ENCODE measurements at places on chromosomes 6 and 20. TPM values are rescaled to one million over a fixed set of nuclear protein-coding genes. Genes with fewer than 3 reads are reported as not detected.

- H3K27me3 ChIP-seq: no peaks in the 10 kb centered on the region
- peaks cover 15% of the 10 kb centered on the region for H3K4me1 ChIP-seq
- H3K4me3 ChIP-seq: no peak overlapping the region
- H3K27ac ChIP-seq: no peak overlapping the region
- no peak for DNase-seq
Observed at GRCh38 chr6:15444881-15445280, 199.0 kb downstream of the JARID2 start.

DNA sequence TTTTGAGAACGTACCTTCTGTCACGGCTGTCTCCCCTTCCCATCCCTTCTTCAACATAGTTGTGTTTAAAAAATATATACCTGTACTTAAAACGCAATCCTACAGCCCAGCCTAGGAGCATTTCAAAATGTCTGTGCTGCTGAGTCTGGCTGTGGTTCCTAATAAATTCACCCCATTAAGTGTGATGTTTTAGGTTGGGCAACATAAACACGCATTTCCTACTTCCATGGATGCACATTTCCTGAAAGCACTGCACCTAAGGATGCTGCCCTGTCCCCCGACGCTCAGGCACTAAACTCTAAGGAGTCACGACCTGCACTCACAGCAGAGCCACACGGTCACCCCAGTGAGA, 1.2 kb downstream of the REV3L start:
- H3K36me3 ChIP-seq: no peaks in the 10 kb centered on the region
- peak overlapping the region; percentile 67 for H3K27ac ChIP-seq
- H3K4me3 ChIP-seq: peak overlapping the region; percentile 96
- no peaks in the 10 kb centered on the region for H3K27me3 ChIP-seq
- peaks cover 15% of the 10 kb centered on the region for H3K4me1 ChIP-seq

DNA sequence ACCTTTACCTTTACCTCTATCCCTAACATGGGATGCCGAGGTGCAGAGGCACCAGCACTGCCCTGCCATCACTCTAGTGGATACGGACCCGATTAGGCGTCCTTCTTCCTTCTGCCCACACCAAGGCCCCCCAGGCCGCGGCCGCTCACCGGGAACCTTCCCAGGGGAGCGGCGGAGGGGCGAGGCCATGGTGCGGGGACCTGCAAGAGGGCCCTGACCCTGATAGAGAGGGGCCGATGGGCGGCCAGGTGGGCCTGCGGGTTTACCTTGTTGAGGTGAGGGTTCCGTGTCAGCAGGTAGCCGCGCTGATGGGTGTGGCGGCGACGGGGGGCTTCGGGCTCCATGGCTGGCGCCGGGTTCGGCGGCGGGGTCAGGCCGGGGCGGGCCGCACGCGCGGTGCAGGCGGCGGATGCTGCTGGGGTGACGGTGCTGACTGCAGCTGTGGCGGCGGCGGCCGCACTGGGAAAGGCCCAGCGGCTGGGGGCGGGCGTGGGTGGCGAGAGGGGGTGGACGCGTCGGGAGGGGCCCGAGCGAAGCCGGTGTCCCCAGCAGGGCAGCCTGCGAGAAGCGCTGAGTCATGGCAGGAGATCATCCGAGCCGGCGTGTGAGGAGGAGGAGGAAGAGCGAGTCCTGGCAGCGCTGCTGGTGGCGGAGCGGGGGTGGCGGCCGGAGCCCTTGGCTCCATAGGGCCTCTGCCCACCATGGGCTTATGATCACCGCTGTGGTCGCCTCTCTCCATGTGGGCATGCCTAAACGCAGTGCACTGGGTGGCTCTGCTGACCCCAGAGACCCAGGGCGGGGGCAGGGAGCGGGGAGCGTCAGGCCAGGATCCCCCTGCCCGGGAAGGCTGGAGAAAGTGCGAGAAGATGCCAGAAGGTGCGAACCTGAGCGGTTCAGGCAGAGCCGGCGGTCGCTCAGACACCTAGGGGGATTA, at the start of gene ME1:
Gene ME1 (minus strand): TSS at position 441 of the 934 bp plus-strand sequence. CDS start 97 bp downstream, at position 344.
- no peak within 1 kb of the TSS for H3K4me3 ChIP-seq
- no peaks in the 10 kb centered on the region for H3K27me3 ChIP-seq
- H3K27ac ChIP-seq: peak within 1 kb of the TSS; percentile 23
- H3K36me3 ChIP-seq: no peaks in the 10 kb centered on the region

DNA sequence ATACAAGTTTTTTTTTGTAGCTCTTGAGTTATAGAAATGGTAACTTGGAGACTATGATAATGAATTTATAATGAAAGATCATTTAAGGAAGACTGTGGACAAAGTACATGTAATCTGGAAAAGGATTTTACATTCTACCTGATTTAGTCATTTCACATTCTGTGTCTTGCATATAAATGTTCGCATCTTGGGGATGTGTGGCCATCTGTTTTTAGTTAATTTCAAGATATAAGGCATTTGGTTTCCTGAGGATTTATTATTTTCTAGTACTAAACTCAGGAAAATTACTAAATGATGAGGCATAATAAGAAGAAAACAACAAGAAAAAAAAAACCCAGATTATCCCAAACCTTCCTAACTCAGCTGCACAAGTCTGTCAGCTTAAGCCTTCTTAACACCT, 112.7 kb upstream of the PRL start:
- no peak overlapping the region for H3K4me3 ChIP-seq
- DNase-seq: no peak
- H3K27me3 ChIP-seq: no peaks in the 10 kb centered on the region
- H3K36me3 ChIP-seq: no peaks in the 10 kb centered on the region
- no peaks in the 10 kb centered on the region for H3K4me1 ChIP-seq
- H3K27ac ChIP-seq: no peak overlapping the region

GRCh38 chr20:50056408-50056926, 56.5 kb downstream of the UBE2V1 start:
- H3K27ac ChIP-seq: no peak overlapping the region
- H3K36me3 ChIP-seq: no peaks in the 10 kb centered on the region
- H3K4me1 ChIP-seq: no peaks in the 10 kb centered on the region
- DNase-seq: no peak
- H3K4me3 ChIP-seq: no peak overlapping the region

DNA sequence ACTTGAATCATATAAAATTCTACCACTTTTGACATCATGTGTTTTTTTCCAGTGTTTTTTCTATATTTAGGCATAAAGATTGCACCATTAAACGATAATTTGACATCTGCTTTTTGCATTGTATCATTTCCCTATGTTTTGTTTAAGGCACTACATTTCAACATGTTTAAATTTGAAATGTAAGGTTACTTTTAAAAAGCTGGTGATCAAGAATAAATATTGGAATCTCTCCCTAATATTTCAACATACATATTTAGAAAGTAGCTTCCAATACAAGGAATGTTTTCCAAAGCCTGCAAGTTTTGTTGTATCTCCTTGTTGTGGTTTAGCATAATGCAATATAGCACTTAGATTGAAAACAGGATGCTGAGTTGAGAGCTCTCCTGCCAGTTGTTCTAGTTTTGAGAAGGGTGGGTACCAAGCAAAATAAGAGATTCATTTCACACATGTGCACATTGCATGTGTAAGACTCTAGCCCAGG, 76.5 kb downstream of the SYNJ2 start:
- no peak overlapping the region for H3K4me3 ChIP-seq
- H3K27me3 ChIP-seq: no peaks in the 10 kb centered on the region
- no peak overlapping the region for H3K27ac ChIP-seq
- H3K36me3 ChIP-seq: no peaks in the 10 kb centered on the region
- DNase-seq: no peak

DNA sequence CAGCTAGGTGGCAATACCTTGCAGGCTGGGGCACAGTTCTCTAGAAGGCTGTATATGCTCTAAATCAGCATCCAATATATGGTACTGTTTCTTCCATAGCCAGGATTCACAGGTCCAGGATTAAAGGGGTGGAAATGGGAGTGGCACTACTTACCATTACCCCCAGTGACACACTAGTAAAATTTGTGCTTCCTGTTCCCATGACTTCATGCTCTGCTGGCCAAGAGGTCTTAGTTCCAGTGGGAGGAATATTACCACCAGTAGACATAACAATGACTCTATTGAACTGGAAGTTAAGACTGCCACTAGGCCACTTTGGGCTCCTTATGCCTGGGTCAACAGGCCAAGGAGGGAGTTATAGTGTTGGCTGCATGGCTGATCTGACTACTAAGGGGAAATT, 174.3 kb upstream of the TNFAIP3 start:
- H3K4me3 ChIP-seq: no peak overlapping the region
- no peak overlapping the region for H3K27ac ChIP-seq
- DNase-seq: no peak
- H3K36me3 ChIP-seq: no peaks in the 10 kb centered on the region
- H3K27me3 ChIP-seq: no peaks in the 10 kb centered on the region

GRCh38 chr20:373171-373890, 7.2 kb upstream of the TRIB3 start:
- peaks cover 7% of the 10 kb centered on the region for H3K4me1 ChIP-seq
- H3K4me3 ChIP-seq: no peak overlapping the region
- no peaks in the 10 kb centered on the region for H3K36me3 ChIP-seq
- DNase-seq: no peak
- no peak overlapping the region for H3K27ac ChIP-seq

- H3K36me3 ChIP-seq: no peaks in the 10 kb centered on the region
- H3K27ac ChIP-seq: no peak overlapping the region
- H3K27me3 ChIP-seq: no peaks in the 10 kb centered on the region
- no peak overlapping the region for H3K4me3 ChIP-seq
- no peak for DNase-seq
Observed at GRCh38 chr6:38436726-38437465, 202.8 kb downstream of the BTBD9 start.

GRCh38 chr20:36030149-36030548, 61.8 kb downstream of the CNBD2 start:
- H3K27me3 ChIP-seq: peaks cover 12% of the 10 kb centered on the region
- no peaks in the 10 kb centered on the region for H3K4me1 ChIP-seq
- H3K27ac ChIP-seq: no peak overlapping the region
- no peak overlapping the region for H3K4me3 ChIP-seq
- DNase-seq: no peak

DNA sequence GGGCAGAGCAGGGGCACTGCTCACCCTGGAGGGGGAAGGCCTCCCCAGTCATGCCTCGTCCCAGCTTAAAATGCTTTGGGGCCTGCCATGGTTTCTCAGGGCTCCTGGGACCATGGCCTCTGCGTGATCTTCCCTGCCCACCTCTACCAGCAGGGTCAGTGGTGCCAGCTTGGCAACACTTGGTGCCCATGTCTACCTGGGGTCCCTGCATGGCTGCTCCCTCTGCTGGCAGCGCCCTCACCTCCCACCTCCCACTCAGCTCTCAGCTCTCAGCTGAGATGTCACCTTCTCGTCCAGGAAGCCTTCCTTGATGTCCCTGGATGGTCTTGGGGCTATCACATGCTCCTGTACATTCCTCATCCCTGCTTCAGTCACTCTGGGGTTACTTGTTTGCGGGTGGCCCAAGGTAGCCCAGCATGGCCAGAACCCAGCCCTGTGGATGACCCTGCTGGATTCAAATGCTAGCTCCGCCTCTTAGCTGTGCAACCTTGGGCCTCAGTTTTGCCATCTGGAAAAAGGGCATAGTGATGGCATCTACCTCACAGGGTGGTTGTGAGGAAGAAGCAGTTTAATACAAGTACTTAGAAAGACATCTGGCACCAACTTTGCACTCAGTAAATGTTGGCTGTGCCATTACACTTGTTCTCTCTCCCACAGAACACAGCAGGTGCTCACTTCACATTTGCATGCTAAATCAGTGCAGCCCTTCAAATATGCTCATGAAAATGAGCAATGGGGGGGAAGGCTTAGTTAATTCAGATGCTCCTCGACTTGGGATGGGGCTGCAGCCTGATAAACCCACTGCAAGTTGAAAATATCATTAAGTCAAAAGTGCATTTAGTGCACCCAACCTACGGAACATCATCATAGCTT, 53.5 kb upstream of the PTPN1 start:
- H3K36me3 ChIP-seq: no peaks in the 10 kb centered on the region
- H3K27ac ChIP-seq: no peak overlapping the region
- H3K4me1 ChIP-seq: no peaks in the 10 kb centered on the region
- no peak overlapping the region for H3K4me3 ChIP-seq

DNA sequence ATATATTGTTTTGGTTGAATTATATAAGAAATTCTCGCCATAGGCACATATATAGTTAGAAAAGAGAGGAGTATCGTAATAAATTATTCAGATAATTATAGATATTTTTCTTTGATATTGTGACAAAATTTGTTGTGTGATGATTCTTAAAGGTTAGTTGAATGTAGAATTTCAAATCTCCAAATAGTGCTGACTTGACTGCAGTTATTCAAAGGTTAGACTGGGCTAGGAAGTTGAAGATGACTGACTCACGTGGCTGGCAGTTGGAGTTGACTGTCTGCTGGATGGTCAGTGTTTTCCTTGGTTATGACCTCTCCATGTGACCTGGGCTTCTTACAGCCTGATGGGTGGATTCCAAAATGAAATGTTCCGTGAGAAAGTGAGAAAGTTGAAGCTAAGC, 55.3 kb downstream of the FLRT3 start:
- H3K36me3 ChIP-seq: no peaks in the 10 kb centered on the region
- no peak for DNase-seq
- H3K27ac ChIP-seq: no peak overlapping the region

GRCh38 chr6:44104481-44105021, 22.7 kb downstream of the MRPL14 start:
- no peaks in the 10 kb centered on the region for H3K27me3 ChIP-seq
- peaks cover 29% of the 10 kb centered on the region for H3K36me3 ChIP-seq
- H3K27ac ChIP-seq: no peak overlapping the region
- H3K4me3 ChIP-seq: no peak overlapping the region
- H3K4me1 ChIP-seq: no peaks in the 10 kb centered on the region

DNA sequence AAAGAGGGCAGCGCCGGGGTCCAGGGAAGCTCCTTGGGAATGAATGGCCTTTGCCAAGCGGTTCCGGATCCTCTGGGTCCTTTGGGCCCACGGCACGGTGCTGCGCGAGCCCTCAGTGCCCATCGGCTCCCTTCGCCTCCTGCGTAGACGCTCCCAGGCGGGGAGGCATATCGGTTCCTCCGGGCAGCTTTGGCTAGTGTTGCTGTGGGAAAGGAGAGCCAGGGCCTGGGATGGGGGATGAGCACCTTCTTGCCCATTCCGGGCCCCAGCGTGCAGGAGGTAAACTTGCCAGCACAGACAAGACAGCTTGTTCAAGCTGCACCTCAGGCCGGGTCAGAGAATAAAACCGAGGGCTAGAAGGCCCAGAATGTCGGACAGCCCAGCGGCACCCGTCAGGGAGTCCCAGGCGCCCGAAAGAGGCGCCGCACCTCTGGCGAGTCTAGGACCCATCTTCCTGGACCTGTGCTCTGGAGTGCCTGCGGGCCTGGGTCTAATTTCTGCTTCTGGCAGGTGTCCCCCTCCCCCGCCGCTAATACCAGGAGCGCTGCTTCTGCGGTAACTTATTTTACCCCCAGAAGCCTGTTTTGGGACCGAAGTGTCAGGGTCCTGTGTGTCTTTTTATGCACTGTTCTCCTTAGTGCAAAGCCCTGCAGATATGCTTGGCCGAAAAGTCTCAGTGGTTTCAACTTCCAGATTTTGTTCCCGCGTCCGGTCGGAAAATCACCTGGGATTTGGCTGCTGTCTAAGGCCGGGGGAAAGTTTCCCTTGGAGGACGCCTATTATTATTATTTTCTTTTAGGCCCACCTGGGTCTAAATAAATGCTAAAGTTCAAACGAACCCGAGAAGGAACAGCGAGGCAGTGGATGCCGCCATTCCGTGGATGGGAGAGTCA, 1.7 kb upstream of the TFAP2C start:
- H3K4me3 ChIP-seq: no peak overlapping the region
- H3K4me1 ChIP-seq: peaks cover 22% of the 10 kb centered on the region
- no peak for DNase-seq
- H3K36me3 ChIP-seq: no peaks in the 10 kb centered on the region
- no peak overlapping the region for H3K27ac ChIP-seq

- no peaks in the 10 kb centered on the region for H3K27me3 ChIP-seq
- no peaks in the 10 kb centered on the region for H3K4me1 ChIP-seq
- no peak overlapping the region for H3K4me3 ChIP-seq
- no peak overlapping the region for H3K27ac ChIP-seq
- DNase-seq: no peak
Observed at GRCh38 chr6:33827546-33828451, 24.0 kb upstream of the MLN start.

Gene SAPCD1
- total RNA-seq: 3.1 TPM

Gene HRH3
- total RNA-seq: not detected

Gene IL20RA
- total RNA-seq: not detected

Gene ME1
- total RNA-seq: 1.0 TPM

Gene ADGRF5
- total RNA-seq: 0.07 TPM
